Mucosa of gallbladder (tissue), 1 donor: ENCODE measurements at places on chromosomes 2 and 18. TPM values are rescaled to one million over a fixed set of nuclear protein-coding genes. Genes with fewer than 3 reads are reported as not detected.
A peak's percentile ranks its signal among the peaks of the same experiment; 100 is the strongest.

The ABCG8 gene
- 2.6 TPM for total RNA-seq

The GALM gene
- total RNA-seq, result 32.6 TPM

The C2orf66 gene
- total RNA-seq, result not detected

The CCDC85A gene
- 1.8 TPM for total RNA-seq

The CERKL gene
- 5.0 TPM for total RNA-seq

GRCh38 chr2:36516136-36516870, 81.7 kb downstream of the FEZ2 start:
- DNase-seq, result no peak

DNA sequence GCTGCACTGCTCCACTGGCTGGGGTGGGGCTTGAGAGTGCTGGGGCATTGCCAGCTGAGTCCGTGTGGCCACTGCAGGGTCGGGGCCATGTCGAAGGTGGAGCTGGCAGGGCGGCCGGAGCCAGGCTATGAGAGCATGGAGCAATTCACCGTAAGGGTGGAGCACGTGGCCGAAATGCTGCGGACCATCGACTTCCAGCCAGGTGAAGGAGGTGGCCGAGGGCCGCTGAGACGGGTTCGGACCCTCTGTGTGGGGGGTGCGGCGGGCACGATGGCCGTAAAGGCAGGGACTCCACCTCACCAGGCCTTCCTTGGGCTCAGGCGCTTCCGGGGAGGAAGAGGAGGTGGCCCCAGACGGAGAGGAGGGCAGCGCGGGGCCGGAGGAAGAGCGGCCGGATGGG, 2.1 kb downstream of the UCN start:
- peak; percentile 53 for DNase-seq

- no peak for DNase-seq
Observed at GRCh38 chr2:1740716-1741589, 3.4 kb downstream of the PXDN start.

DNA sequence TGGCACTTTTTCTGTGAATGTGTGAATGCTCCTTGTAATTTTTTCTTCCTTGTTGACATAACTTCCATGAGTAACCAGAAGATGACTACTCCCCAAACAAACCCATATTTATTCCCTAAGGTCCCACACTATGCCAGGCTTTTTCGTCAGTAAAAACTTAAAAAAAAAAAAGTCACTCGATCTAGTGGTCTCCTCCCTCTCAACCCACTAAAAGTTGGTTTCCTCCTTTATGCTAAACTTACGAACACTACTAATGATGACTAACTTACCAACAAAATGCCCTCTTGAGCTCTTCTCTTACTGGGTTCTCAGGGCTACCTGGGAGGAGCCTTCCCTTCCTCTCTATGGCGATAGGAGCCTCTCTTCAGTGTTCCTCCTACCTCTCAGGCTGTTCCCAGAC, 18.2 kb downstream of the ACVR1 start:
- DNase-seq, result no peak

DNA sequence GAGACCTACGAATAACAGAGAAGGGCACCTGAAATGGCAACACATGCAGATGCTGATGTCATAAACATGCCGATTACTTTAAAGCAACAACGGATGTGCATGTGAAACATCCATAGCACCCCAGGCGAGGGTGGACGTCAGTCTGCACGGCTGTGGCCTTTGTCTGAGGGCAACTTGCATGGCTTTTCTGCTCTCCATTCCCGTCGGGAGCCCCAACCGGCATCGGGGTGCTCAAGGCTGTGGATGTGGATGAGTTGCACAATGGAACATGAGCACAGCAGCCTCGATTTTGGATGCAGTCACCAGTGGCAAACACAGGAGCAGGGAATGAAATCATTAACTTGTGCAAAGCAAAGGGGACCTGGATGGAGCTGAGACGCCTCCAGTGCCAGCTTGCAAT, 298.2 kb upstream of the SALL3 start:
- no peak for DNase-seq

GRCh38 chr2:104786821-104787220, 67.1 kb upstream of the POU3F3 start:
- no peak for DNase-seq

GRCh38 chr2:43073401-43073825, 153.0 kb downstream of the ZFP36L2 start:
- DNase-seq, result no peak

GRCh38 chr18:56298935-56299334, 339.5 kb downstream of the TXNL1 start:
- no peak for DNase-seq

DNA sequence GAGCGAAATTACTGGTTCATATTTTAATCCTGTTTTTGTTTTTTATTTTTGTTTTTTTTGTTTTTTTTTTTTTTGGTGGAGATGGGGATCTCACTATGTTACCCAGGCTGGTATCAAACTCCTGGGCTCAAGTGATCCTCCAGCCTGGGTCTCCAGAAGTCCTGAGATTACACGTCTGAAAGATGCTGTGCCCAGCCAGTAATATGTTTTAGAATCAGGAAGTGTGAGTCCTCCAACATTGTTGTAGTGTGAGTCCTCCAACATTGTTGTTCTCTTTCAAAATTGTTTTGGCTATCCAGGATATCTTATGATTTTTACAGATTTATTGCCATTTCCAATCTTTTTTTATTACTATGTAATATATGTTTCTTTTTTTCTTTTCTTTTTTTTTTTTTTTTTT, 23.1 kb downstream of the TPRKB start:
- no peak for DNase-seq

DNA sequence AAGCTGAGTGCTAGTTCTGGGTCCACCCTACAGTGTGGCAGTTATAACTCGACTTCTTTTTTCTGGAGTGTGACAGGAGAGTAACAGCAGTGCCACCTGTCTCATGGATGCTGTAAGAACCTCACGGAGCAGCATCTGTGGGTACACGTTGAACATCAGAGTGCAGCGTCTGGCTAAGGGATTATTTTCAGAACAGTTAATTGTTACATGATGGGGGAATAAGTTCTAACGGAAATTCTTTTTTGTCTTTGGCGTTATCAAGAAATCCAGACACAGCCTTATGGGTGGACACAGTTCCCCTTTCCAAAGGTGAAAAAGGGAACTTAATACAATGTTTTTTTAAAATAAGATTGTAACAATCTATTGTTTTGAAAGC, 28.3 kb upstream of the TOGARAM2 start:
- DNase-seq, result no peak

DNA sequence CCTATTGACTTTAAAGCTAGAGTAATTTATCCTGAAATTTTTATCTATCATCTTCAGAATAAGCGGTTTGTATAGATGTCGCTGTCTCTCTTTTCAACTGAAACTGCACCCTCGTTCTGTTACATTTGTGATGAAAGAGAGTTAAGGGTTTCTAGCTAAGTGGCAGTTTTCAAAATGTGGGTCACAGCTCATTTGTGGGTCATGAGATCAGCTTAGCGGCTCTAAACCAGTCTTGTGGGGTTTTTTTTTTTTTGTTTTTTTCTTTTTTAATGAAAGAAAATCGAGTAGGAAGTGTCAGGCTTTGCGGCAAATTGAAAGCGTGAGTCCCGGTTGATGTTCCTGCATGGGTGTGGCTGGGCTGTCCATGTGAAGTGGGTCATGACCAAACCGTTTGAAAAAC, 31.2 kb downstream of the SALL3 start:
- DNase-seq, result no peak

DNA sequence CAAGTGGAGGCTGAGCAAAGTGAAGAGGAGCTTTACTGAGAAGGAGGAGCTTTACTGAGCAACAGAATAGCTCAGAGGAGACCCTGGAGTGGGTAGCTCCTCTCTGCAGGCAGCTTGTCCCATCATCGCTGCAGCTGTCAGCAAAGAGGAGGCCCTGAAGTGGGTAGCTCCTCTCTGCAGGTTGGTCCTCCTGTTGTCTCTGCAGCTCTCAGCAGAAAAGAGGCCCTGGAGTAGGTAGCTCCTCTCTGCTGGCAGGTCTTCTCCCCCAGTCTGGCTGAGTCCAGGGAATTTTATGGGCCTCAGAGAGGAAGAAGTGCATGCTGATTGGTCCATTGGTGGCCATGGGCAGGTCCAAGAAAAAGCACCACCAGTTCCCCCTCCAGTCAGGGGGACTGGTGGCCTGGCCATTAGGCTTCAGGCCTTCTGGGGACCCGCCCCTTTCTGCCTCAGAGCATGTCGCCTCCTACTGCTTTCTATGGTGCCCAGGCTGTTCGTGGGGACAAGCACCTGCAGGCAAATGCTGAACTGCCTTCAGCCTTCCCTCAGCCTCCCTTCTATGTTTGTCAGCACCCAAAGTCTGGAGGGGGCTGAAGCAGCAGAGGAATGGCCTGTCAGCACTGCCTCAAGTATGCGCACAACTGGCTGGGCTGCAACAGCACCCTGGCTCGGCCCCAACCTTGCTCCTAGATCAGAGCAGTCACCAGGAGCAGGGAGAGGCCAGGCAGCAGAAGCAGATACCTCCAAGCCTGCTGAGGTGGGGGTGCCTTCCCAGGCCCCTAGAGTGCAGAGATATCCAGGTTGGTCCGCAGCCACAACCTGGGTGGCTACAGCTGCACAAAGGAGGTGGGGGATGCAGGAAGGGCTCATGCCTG, 5.9 kb downstream of the ZSCAN30 start:
- DNase-seq, result no peak

DNA sequence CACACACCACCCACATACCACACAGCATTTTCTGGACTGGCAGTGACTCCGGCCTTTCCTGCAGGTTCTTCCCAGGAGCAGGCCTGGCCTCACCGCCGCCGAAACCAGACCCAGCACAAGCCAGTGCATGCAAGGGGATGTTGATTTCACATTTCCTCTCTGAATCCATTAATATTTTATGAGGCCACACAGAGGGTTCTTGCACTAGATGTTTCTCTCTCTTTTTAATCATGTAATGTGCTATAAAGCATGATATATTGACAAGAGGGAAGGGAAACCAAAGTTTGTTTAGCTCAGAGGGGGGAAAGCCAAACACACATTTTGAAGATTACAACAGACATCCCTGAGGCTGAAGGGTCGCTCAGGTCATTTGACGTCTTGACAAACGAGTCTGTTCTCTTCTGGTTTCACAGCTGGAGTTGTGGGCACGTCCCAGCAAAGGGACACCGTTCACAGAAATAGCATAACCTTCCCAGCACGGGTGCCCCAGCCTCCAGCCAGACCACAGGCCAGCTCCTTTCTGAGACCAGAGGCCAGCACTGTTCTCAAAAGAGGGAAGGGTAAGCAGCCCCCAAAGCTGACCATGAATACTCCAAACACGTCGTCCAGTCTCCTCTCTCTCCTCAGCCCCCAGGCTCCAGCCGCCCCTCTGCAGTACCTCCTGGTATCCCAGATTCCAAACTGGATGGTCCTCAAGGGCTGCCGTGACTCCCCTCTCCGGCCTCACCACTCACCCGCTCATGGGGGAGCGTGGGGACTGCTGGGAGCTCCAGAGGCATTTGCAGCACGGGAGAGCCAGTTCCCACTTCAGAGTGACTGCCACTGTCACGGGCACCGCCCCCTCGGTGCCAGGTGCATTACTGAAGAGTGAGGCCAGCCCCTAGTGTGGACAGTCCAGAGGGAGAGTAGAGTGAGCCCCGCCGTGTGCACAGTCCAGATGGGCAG, 340.3 kb upstream of the SALL3 start:
- DNase-seq, result no peak

DNA sequence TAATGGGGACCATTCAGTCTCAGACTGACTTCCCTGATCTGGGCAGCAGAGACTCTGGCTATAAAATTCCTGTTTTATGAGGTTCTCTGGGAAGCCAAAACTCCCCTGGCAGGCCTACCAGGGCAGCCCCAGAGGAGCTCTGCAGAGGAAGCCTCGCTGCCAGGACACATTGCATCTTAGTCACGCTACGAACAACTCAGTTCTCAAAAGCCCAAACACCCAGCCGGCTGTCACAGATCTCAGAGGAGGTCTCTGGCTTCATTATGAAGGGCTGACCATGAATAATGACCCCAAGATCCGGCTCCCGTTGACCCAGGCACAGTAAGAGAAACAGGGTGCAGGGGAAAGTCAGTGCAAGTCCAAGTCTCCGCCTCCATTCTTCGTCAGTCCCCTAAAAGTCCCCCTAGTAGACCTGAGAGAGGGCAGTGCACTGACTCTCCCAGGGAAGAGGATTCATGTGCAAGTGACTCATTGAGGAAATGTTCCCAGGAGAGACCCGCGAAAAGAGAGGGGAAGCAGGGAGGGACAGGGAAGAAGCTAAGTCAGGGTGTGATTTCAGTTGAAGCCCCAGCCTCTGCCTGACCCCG, 212.3 kb downstream of the CYP26B1 start:
- no peak for DNase-seq

GRCh38 chr2:151976945-151977353, 121.9 kb downstream of the CACNB4 start:
- no peak for DNase-seq

DNA sequence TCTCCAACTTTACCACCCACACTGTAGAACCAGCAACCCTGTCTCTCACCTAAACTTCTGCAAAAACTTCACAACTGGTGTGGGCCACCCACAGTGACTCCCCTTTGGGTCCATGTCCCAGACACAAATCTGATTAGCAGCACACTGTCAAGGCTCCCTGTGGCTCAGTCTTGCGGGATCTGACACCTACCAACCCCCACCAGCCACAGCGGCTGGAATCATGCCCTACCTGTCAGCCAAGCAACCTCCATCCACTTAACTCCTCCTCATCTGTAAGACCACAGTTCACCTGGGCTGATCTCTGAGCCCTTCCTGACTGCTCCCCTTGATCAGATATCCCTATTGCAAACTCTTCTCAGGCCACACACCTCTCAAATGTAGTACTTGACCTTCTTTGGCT, 14.6 kb downstream of the TCF4 start:
- DNase-seq, result no peak

DNA sequence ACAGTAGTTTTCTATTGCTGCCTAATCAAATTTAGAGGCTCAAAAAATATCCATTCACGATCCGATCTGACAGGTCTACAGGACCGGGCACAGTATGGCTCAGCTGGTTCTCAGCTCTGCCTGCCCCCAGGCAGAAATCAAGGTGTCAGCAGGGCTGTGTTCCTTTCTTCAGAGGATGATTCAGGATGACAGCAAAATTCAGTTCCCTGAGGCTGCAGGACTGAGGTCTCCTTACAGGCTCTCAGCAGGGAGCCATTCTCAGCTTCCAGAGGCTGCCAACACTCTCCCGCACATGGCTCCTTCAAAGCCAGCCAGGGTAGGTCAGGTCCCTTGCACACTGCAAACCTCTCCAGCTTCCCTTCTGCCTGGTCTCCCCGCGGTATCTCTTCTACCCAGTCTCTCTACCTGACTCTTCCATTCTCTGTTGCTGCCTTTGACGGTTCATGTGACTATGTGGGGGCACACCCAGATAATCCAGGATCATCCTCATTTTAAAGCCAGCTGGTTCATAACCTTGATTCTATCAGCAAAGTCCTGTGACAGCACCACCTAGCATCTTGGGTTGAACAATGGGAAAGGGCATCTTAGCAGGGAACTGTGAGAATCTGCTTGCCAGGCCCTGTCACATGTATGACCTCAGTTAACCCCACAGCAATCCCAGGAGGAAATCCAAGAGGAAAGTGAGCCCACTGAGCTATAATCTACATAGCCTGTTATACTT, 50.4 kb downstream of the UXS1 start:
- DNase-seq, result no peak

GRCh38 chr2:129793431-129793902, 186.0 kb upstream of the RAB6C start:
- DNase-seq, result no peak

DNA sequence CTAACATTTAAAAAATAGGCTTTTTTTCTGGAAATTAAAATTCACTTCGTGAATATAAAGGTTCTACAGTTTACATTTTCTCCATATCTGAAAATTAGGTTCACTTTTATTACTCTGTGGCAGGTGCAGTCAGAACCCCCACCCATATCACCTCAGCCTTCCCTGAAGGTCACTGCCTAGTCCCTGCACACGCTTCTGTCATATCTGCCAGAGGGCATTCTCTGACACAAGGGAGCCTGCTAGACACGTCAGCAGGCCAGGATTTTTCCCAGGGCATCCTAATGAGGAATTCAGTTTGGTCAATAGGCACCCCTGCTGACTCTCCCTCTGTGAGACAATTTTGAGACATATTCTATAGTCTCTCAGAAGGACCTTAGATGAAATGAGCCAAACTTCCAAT, 475.7 kb upstream of the PKDCC start:
- no peak for DNase-seq
